ENCODE measurements at places on chromosomes 16 and 17.
A peak's percentile ranks its signal among the peaks of the same experiment; 100 is the strongest.

DNA sequence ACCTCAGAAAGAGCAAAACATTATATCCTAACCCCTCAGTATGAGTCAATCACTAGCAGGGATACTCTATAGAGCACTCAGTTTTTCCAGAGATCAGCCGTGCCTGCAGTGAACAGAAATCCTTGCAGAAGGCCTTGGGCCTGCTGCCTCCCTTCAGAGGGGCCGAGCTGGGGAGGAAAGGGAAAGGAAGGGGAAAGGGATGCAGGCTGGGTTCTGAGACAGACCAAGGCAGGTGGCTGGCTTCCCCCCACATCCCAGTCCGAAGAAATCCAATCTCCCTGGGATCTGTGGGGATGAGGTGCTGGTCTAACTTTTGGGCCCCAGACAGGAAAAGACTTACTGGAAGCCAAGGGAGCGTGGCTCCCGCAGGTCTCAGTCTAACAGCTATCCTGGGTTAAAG is 25.3 kb downstream of the SRL start:
- no peak for DNase-seq

DNA sequence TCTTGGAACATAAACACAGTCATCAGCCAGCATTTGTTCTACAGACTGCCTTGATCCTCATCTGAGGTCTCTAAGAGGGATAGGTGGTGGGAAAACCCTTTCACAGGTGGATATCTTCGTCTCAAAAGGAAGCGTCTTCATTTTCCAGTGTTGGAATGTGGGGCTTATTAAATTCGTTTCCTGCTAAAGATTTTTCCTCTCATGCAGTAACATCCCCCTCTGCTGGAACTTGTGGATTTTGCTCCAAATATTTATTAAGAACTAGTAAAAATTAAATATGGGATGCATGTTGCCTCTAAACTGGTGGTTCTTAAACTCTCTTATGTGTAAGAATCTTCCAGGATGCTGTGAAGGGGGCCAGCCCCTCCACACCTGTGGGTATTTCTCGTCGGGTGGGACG is 20.1 kb upstream of the MLYCD start:
- DNase-seq = no peak

DNA sequence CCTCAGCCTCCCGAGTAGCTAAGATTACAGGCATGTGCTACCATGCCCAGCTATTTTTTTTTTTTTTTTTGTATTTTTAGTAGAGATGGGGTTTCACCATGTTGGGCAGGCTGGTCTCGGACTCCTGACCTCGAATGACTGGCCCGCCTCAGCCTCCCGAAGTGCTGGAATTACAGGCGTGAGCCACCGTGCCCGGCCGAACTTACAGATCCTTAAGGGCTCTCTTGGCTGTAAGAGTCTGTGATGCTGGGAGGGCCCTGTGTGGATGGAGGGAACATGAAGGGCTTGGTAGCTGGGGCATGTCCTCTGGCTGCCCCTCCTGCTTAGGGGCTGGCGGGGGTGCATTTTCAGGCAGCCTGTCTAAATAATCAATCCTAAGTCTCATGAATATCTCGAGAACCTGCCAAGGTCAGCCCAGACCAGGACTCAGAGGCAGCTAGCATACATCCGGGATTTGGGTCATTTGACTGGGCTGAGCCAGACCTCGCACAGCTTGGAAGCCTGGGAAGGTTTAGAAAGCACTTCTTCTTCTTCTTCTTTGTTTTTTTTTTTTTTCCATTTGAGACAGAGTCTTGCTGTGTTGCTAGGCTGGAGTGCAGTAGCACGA is 17.1 kb downstream of the SPNS3 start:
- DNase-seq = no peak

- DNase-seq = no peak
Measured at GRCh38 chr16:24135624-24136565, 120.2 kb upstream of the CACNG3 start.

DNA sequence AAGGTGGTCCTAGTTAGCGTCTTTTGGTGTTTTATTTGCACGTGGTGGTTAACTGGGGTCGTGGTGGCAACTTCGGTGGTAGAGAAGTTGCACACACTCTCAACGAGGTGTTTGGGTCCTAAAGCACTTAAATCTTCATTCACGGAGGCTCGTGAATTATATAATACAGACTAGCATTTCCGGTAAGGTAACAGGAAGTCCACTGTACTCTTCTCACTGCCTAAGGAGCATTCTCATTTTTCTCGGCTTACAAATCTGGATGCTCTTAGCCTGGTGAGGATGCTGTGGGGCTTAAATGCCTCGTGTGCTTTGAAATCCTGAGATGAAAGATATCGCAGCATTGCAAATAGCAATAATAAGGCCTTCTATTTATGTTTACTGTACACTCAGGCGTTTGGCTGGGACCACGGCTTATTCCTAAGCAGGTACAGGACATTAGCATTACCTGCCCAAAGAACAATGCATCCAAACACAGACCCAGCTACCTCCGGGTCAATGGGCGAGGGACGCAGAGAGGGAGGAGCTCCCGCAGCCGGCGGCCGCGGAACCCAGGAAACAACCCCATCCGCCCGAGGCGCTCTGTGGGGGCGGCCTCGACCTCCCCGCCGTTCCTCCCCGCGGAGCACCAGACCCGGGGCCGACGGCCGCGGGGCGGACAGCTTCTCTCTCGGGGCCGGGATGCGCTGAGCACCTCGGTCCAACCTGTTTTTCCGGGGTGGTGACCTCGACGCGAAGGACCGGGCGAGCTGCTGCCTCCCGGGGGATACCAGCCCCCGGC is 856 bp downstream of the DNAJA2 start:
- DNase-seq = peak; percentile 41

GRCh38 chr17:62666801-62667591 is 39.5 kb downstream of the MRC2 start:
- no peak for DNase-seq

DNA sequence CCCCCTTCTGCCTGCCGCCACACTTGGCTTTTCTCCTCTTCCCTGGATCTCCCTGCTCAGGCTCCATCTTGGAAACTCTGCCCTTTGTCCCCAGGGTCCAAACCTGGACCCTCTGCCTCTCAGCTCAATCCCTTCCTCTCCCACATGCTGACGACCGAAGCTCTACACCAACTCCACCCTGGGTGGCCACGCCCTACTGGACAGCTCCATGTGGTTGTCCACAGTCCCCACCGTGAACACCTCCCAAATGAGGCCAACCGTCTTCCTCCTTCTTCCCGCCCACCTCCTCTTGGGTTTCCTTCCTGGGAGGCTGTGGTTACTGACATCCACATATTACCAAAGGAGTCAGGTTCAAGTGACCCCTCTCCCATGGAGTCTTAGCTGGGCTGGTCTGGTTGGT is 22.6 kb upstream of the MLKL start:
- DNase-seq = no peak

GRCh38 chr17:79730769-79731483 is at the start of gene ENPP7:
ENPP7 (plus strand) TSS chr17:79730943; CDS start chr17:79731140, 197 bp downstream.
- no peak for DNase-seq

DNA sequence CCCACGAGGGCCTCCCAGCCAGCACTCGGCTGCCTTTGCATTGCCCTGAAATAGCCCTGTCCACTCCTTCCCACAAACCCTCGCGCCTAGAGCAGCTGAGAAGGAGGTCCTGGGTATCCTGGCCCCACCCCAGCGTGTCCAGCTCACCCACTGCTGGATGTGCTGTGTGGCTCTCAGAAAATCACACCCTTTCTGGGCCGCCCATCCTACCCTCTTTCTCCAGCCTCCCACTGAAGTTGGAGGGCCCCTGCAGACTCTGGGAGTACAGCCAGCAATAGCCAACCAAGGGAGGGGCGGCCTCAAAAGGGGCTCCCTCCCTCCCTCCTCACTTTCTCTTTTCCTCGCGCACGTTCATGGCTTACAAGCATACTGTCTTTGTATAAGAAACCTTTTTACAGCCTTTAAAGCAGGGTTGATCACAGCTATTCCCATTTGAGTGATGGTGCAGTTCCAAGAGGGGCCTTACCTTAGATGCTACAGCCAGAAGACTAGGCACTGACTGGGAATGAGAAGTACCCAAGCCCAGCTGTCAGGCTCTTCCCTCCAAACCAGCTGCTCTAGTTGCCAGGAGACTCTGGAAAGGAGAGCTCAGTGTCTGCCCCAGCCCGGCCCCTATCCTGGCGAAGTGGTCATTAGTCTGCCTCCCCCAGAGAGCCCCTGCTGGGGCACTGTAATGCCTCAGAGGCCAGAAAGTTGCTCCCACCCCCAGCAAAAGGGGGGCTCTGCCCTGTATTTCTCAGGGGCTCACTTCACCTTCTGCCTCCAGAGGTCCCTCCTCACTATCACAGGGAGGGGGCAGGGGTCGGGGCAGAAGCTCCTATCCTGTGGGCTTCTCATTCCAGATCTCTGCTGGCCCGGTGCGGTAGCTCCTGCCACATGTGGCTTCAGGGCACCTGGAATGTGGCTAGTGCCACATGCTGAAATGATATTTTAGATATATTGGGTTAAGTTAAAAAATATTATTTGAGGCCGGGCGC is 38.1 kb downstream of the DCAKD start:
- no peak for DNase-seq

GRCh38 chr16:8096211-8096610 is 494.1 kb downstream of the TMEM114 start:
- no peak for DNase-seq

DNA sequence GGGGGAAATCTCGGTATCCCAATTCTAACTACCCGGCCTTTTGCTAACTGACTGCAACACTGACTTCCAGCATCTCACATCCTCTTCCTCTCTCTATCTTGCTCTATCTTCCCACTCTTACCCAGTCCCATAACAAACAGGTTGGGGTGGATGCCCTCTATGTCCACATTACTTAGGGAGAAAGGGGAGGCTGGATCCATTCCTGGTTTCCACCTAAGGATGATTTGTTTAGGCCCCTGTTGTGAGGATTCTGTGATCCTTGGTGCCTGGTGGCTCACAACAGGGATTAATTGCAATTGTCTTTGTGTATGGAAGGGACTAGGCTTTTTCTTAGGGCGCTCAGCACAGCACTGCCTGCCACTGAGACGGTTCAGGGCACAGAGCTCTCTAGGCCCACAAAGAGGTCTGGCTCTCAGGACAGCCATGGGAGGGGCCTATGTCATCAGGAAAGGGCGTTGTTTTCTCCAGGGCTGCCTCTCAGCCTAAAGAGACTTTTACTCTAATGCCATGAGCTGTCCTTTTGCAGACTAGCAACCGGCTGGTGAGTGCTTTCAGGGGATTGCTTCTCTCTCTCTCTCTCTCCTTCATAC is 612.1 kb upstream of the SALL1 start:
- DNase-seq = no peak

GRCh38 chr17:73210002-73210678 is 17.3 kb downstream of the COG1 start:
- no peak for DNase-seq

DNA sequence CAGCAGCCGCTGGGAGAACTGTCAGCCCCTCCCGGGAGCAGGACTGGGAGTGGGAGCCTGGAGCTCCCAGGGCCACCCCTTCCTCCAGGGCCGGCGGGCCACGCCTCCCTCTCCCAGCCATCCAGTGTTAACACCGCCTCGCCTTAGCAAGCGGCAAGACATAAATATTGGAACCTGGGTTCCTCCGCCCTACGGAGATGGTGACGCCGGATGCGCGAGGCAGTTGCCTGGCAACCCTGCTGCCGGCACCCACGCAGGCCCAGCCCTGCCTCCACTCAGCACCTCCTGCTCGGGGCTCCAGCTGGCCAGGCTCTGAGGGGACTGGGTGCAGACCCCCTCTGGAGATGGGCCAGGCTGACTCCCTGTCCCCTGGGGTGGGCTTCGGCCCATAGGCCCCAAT is 27.4 kb upstream of the CACNA1H start:
- peak; percentile 21 for DNase-seq

- no peak for DNase-seq
Measured at GRCh38 chr17:57257895-57258851, 1.9 kb downstream of the MSI2 start.

DNA sequence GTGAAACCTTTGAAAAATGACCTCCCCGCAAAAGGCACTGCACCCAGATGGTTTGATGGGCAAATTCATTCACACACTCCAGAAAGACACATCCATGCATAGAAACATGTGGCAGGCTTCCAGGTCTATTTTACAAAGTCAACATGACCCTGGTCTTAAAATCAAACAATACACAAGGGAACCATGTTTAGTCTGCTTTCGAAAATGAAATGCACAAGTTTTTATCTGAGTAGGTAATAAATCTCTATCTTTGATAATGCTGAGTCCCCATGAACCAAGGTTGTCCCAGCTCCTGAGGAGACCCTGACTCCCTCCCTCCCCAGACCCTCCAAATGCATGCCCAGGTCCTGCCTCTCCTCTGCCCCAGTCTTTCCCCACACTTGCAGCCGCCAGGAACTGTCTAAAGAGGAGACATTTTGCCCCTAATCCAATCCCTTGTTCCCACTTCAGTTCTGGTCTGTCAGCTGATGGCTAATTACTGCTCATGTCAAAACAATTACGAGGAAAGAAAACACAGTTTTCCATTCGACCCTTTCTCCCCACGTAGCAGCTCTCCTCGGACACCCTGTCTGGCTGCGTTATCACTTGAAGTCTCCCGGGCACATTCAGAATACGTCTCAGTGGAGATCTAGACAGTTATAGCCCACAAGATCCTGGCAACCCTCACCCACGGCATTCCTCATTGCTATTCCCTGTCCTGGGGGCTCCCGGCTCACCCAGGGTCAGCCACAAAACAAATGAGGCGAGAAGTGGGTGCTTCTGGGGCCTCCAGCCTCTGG is 68.8 kb upstream of the RCVRN start:
- DNase-seq = no peak

DNA sequence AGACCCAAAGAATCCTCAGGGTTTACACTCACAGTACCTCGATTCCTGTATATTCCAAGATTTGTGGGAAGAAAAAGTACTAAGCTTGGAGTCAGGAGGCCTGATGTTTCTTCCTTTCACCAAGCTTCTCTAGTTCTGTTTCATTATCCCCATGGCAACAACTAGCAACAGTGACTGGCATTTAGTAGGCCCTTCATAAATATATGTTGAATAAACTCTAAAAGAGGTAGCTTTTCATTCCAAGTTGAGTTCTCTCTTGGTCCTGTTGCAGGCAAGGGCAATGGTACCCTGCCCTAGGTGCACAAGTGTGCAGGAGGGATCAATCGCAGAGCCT is 527 bp upstream of the UBE2Z start:
- no peak for DNase-seq

DNA sequence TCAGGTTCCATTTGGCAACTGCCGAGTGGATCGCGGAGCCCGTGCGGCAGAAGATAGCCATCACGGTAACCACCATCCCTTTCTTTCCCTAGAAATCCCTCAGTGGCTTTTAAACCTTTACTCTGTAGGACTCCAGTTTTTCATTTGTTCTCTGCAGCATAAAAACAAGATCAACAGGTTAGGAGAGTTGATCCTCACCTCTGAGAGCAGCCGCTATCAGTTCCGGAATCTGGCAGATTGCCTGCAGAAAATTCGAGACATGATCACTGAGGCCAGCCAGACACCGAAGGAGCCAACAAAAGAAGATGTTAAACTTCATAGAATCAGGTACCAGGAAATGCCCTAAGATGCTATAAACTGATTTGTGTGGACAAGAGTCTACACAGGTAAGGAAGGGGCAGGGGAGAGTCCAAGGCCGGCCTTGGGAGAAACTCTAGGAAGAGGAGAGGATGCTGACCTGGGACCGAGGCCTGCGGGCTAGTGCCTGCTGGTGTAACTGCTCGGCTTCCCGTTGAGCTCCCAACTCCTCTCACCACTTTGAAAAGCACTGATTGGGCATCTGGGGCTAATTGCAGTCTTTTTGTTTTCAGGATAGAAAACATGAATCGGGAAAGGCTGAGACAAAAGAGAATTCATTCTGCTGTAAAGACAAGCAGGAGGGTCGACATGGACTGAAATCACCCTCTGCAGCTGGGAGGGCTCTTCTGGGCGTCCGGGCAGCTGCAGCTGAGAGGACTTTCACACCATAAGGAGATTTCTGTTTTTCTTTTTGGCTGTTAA is 8.1 kb downstream of the MRPL58 start:
- DNase-seq = no peak

All from stimulated activated naive CD4-positive, alpha-beta T cell treated with Interleukin-2 at 50 U/mL for 16 hours (primary cell).